Suppressor macrophage treated with lipopolysaccharide for 4 hours (primary cell): ENCODE measurements at places on chromosomes 16 and 17.
A peak's percentile ranks its signal among the peaks of the same experiment; 100 is the strongest.

GRCh38 chr16:82281544-82281943, 111.5 kb upstream of the MPHOSPH6 start:
- no peak for DNase-seq

DNA sequence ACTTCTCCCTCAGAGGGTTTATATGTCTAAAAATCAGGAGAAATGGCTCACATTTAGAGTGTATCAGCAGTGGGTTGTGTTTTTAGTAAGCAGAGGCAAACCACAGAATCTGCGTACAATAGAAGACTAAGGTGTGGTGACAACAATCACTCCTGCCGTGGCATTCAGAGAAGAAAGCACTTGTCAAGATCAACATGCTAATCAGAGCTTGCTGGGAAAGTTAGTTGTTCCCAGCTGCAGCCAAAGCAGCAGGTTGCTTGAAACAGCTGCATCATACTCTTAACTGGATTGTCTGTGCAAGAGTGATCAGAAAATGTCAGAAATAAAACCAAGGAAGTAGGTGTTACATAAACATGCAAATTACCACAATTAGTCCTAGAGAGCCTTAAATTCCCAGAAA, 616.4 kb downstream of the CDH8 start:
- DNase-seq = no peak

- no peak for DNase-seq
Observed at GRCh38 chr16:22225060-22225459, 19.0 kb downstream of the EEF2K start.

GRCh38 chr17:35972535-35972934, 8.8 kb downstream of the CCL16 start:
- DNase-seq = no peak

GRCh38 chr17:1111599-1112443, 68.0 kb downstream of the ABR start:
- DNase-seq = peak; percentile 70

- no peak for DNase-seq
Observed at GRCh38 chr17:5759501-5759925, 175.2 kb upstream of the NLRP1 start.

GRCh38 chr17:29571486-29571882, 3.0 kb downstream of the TP53I13 start:
- no peak for DNase-seq

- DNase-seq = peak; percentile 94
Observed at GRCh38 chr16:22206842-22207714, 1.0 kb downstream of the EEF2K start.

- DNase-seq = peak; percentile 71
Observed at GRCh38 chr16:1871974-1872635, at the start of gene MEIOB. Gene MEIOB (minus strand): TSS chr16:1872164. CDS start chr16:1868175, 3,989 bp downstream.

- DNase-seq = no peak
Observed at GRCh38 chr17:61260071-61260797, 139.4 kb upstream of the TBX2 start.

DNA sequence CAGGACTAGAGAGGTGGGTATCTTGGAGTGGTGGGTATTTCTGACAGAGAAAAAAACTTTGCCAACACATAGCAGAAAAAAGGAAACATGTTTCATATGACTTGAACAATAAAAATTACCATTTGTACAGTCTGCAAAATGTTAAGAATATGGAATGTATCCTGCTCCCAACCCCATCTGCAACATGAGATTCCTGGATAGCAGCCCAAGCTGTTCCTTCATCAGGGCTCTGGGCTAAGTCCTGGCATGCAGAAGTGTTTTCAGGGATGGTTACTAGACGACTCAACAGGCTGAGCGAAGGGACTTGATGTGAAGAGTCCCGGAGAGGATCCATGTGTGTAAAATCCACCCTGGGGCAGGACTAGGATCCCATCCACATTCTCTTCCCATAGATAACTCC, 121.0 kb upstream of the IRX3 start:
- DNase-seq = no peak

- DNase-seq = no peak
Observed at GRCh38 chr17:68576811-68577496, 24.2 kb downstream of the FAM20A start.

- no peak for DNase-seq
Observed at GRCh38 chr16:24692854-24693253, 36.6 kb upstream of the TNRC6A start.

GRCh38 chr16:65070831-65071432, 50.9 kb downstream of the CDH11 start:
- no peak for DNase-seq

DNA sequence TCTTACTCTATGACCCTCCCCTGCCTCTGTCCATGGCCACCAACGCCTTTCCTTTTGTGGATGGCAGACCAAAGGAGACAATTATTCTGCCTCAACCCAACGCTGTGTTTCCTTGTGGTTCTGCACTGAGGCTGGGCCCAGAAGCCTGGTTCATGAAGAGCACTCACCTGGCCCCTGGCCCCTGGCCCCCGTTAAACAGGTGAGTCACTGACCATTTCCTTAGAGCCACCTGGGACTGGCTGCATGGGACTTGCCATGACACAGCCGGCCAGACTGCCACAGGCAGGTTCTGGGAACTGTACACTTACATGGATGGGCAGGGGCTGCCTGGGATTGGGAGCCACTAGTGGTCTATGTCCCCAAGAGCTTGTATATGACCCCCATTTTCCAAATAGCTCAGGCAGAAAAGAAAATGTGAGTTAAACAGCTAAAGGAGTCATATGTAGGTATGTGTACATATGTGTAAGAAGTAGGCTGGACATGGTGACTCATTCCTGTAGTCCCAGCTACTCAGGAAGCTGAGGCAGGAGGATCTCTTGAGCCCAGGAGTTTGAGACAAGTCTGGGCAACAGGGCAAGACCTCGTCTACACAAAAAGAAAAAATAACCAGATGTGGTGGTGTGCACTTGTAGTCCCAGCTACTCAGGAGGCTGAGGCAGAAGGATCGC, 181.9 kb upstream of the CACNG5 start:
- no peak for DNase-seq

DNA sequence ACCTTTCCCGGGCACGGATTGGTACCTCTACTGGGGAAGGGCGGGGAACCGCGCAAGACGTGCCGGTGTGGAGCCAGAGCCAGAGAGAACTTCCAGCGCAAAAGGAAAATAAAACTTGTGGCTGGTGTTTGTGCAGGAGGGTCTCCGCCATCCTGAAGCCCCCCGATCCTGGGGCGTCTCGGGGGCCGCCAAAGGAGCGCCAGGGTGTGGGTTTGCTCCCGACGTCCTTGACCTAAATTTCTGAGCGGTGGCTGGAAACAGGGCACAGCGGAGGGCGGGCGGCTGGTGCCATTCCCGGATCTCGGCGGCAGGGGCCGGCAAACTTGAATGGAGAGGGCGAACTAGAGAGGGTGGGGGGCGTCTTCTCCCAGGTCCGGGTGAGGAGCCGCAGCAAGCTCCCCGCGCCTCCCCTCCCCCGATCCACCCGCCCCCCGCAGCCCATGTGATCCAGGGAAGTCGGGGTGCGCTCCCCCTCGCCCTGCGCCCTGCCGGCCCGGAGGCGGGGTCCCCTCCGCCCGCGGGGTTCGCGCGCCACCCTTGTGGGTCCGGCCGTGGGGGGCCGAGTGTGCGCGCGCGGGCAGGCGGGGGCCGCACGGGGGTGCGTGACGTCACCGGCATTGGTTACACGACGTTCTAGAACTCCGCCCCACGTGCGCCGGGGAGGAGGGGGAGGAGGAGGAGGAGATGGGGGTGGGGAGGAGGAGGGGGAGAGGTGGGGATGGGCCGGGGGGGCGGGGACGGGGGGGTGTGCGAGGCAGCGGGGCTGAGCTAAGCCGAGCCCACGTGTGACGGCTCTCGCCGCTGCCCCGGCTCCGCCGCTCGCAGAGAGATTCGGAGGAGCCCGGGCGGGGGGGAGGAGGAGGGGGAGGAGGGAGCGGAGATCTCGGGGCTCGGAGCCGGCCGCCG, at the start of gene MSI2:
MSI2 (plus strand) TSS at position 748 of the 906 bp plus-strand sequence. CDS start 220 bp downstream, outside the sequence.
- DNase-seq = peak; percentile 62

DNA sequence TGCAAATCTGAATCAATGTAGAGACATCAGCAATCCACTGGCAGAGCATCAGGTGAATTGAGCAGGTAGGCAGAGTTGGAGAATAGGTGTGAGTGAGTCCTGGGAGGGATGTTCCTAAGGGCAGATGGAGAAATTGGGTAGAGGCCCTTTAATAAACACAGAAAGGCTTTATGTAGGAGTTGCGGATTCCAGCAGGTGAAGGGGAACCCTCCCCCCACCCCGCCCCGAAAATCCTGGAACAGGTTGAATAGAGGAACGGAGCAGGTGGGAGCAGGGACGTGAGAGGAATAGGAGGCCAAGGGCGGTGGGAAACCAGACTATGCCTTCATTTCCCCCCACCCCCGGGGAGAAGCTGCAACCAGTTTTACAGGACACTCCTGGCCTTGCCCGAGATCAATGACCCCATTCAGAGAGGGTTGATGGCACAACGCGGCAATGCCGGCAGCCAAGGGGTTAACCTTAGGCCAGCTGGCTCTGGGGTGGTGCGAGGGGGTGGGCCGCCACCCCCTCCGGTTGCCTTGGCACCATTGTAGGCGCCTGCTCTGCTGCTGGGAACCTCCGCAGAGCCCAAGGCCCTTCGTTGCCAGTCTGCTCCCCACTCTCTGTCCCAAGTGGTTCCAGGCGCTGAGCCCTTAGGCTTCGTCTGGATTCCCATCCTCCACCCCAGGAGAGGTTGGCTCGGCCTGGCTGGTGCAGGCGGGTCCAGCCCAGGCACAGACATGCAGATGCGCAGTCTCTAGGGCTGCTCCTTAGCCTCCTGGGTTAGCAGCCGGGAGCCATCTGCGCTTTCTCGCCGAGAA, 814 bp upstream of the RUNDC3A start:
- no peak for DNase-seq

DNA sequence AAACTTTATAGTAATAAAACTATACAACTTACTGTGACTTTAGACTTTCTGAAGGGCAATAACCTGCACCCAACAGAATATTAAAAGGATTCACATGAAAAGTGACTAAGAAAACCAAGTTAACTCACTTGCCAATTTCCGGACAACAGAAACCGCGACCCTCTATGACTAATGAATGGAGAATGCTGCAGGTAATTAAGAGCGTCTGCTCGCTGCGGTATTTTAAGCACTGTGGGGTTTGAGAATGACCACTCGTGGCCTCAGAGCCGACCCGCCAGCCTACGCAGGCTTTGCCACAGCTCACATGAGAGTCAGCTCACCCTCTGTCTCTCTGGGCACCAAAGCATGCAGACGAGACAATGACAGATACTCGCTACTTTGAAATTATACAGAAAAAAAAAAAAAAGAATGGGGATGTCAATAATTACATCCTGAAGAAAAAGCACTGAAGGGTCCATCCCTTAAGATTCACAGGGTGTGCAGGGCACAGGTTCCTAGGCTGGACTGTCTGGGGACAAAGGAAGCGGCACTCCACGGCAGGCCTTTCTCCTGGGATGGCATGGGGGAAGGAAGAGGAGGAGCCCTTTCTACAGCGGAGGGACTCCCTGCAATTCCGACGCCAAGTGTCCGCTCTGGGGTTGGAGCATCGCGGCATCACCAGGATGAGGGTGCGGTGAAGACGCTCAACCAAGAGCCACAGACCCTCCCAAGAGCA, 35.0 kb downstream of the ZCCHC14 start:
- peak; percentile 15 for DNase-seq

- no peak for DNase-seq
Observed at GRCh38 chr17:12040478-12040877, 19.8 kb downstream of the MAP2K4 start.

DNA sequence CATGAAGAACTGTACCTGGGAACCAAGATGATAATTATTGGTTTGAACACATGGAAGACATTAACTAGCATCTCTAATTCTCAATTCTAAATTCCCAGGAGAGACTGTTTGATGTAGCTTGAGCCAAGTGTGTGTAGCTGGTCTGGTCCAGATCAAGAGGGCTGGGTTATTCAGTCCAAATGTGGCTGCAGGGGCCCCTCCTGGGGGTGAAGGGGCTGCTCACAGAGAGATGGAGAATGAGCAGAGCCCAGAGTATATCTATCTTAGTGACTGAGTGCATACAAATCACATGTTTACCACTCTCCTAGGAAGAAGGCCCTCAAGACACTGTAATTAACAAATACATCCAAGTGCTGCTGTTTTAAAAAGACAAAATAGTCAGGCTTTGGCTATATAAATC, 50.4 kb downstream of the HS3ST2 start:
- no peak for DNase-seq

GRCh38 chr16:8110572-8111514, 479.5 kb downstream of the TMEM114 start:
- no peak for DNase-seq

GRCh38 chr17:52995147-52995546, 827.6 kb upstream of the KIF2B start:
- no peak for DNase-seq

GRCh38 chr16:71628810-71629209, 2.8 kb downstream of the MARVELD3 start:
- DNase-seq = peak; percentile 23

DNA sequence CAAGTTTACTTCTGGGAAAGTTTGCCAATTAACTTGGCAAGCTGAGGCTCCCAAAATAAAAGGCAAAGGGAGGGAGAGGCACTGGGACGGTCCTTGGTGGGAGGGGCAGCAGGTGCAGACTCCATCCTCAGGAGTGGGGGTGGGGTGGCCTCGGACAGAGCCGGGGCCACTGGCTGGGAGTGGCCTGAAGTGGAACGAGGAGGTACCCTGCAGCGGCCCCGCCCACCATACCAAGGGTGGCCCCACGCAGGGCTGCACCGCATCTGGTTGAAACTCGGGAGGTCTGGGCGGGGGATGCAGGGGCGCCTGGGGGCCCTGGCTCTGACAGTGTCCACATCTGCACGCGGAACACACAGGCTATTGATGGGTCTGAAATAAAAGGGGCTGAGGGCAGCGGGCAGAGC, 42.4 kb upstream of the SLC38A10 start:
- DNase-seq = no peak
